ENCODE measurements at places on chromosomes 13 and 19. TPM values are rescaled to one million over a fixed set of nuclear protein-coding genes. Genes with fewer than 3 reads are reported as not detected.

The TNFRSF19 gene
- total RNA-seq: 13.0 TPM

The NALCN gene
- 27.8 TPM for total RNA-seq

The CYP4F2 gene
- not detected for total RNA-seq

The LILRA2 gene
- total RNA-seq: not detected

The CATSPERD gene
- total RNA-seq: 0.25 TPM

The LIM2 gene
- total RNA-seq: not detected

The MTUS2 gene
- total RNA-seq: 7.1 TPM

The RNF225 gene
- not detected for total RNA-seq

The ATXN8OS gene
- total RNA-seq: 1.2 TPM

The HCST gene
- not detected for total RNA-seq

The FARP1 gene
- total RNA-seq: 79.2 TPM

The LHB gene
- not detected for total RNA-seq

The CEACAM7 gene
- not detected for total RNA-seq

The ZNF580 gene
- 4.4 TPM for total RNA-seq

The RFC3 gene
- 13.8 TPM for total RNA-seq

The PSG11 gene
- not detected for total RNA-seq

The JAK3 gene
- 0.98 TPM for total RNA-seq

The SHC2 gene
- total RNA-seq: 8.9 TPM

The HNRNPA1L2 gene
- 8.4 TPM for total RNA-seq

The CERS1 gene
- 22.4 TPM for total RNA-seq

The FCAR gene
- 0.98 TPM for total RNA-seq

The CEACAM5 gene
- total RNA-seq: 0.25 TPM

The CDX2 gene
- total RNA-seq: not detected

The ZNF223 gene
- total RNA-seq: 12.0 TPM

The RXFP2 gene
- not detected for total RNA-seq

The OR4F17 gene
- total RNA-seq: not detected

The MBD3L5 gene
- not detected for total RNA-seq

The ZNF578 gene
- 24.3 TPM for total RNA-seq

The MRPL4 gene
- total RNA-seq: 13.0 TPM

The ZNF558 gene
- 36.4 TPM for total RNA-seq

The AKAP8L gene
- 52.9 TPM for total RNA-seq

The MUC16 gene
- not detected for total RNA-seq

The CYP4F8 gene
- not detected for total RNA-seq

The RASGRP4 gene
- 0.25 TPM for total RNA-seq

The TEX29 gene
- not detected for total RNA-seq

The CEACAM4 gene
- not detected for total RNA-seq

The ANKLE1 gene
- total RNA-seq: 0.74 TPM

The LAIR1 gene
- total RNA-seq: 0.98 TPM

The RFPL4A gene
- not detected for total RNA-seq

The SULT2B1 gene
- total RNA-seq: not detected

The ZNF416 gene
- 7.4 TPM for total RNA-seq

The SBK3 gene
- total RNA-seq: not detected

The SOX21 gene
- 3.9 TPM for total RNA-seq

The WDR62 gene
- 0.98 TPM for total RNA-seq

The JSRP1 gene
- not detected for total RNA-seq

The GIPR gene
- total RNA-seq: 0.25 TPM

The CGB3 gene
- total RNA-seq: not detected

The FGF22 gene
- 0.25 TPM for total RNA-seq

The OPA3 gene
- 1.2 TPM for total RNA-seq

The CPB2 gene
- not detected for total RNA-seq

The FUT2 gene
- total RNA-seq: under 0.01 TPM

The FFAR3 gene
- under 0.01 TPM for total RNA-seq

The NDUFA13 gene
- total RNA-seq: 40.8 TPM

The KLK7 gene
- not detected for total RNA-seq

The OVOL3 gene
- total RNA-seq: not detected

The LCP1 gene
- total RNA-seq: 3.2 TPM

The CBY2 gene
- total RNA-seq: not detected

The MARK4 gene
- total RNA-seq: 35.2 TPM

The RUBCNL gene
- total RNA-seq: 2.7 TPM

All from temporal lobe (tissue), 4 donors.